T-helper 9 cell (primary cell): ENCODE measurements at places on chromosomes 5 and 9.

GRCh38 chr9:127264462-127265219 is at the start of gene GARNL3:
TSS of gene GARNL3 (plus strand) at chr9:127264774. CDS start at chr9:127264878, 104 bp downstream.
- DNase-seq: no peak

DNA sequence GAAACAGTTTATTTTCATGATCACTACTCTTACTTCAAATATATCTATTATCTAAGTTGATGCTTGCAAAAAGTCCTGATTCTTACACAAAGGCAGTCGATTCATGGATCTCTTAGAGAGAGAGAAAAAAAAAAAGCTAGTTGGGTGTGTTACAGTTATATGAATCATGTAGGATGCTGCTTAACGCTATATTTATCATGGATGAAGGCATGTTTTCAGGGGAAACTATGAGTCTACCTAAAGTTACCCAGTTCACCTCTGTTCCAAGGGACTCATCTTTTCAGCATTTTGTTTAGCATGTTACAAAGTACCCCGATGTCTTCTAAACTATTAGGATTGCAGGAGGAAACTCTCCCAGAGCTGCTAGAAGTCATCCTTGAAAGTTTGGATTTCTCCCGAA is 13.5 kb downstream of the TMC1 start:
- DNase-seq: no peak

- DNase-seq: no peak
These were observed 24.0 kb upstream of the CDKN2B start for GRCh38 chr9:22033012-22033630.

DNA sequence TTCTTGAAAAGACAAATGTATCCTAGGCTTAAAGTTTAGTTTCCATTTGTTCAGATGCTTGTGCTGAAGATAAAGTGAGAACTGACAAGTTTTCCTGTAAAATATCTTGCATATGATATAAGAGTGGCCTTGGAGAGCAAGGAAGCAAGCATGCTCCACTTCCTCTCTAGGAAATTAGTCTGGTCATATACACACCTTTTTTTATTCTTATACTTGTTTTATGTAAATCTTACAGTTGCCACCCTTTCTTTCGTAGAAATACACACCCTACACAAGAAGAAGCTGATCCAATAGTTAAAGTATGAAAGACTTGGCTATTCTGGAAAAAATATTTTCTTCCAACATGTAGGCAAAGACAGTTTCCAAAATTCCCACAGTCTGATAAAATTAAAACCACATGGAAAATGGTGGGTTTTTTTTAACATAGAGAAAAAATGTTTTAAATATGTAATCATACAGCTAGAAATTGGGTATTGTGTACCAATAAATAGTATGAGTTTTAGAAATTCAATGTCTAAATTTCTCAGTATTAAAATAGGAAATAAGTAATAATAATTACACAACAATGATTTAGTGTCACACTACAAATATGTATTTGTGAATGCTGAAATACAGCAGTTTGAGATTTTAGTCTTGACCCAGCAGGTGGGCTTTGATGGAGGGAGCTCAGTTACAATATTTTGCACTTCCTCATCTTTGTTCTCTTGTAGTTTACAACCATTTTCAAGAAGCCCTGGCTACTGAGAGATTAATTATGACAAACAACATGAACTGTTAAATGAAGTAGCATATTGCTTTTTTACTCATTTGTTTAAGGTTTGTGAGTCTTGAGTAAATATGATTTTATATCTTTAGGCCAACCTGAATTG is 185.7 kb upstream of the GNA14 start:
- DNase-seq: no peak

- DNase-seq: no peak
These were observed 399 bp downstream of the NUP155 start for GRCh38 chr5:37370550-37370863.

- no peak for DNase-seq
These were observed 129.2 kb upstream of the PTCH1 start for GRCh38 chr9:95645992-95646391.

- no peak for DNase-seq
These were observed 88.3 kb downstream of the BRINP1 start for GRCh38 chr9:119280740-119281485.

- no peak for DNase-seq
These were observed 498.8 kb upstream of the CDH18 start for GRCh38 chr5:20486826-20487225.

- DNase-seq: no peak
These were observed 95.0 kb upstream of the EPB41L4A start for GRCh38 chr5:112514111-112514510.

DNA sequence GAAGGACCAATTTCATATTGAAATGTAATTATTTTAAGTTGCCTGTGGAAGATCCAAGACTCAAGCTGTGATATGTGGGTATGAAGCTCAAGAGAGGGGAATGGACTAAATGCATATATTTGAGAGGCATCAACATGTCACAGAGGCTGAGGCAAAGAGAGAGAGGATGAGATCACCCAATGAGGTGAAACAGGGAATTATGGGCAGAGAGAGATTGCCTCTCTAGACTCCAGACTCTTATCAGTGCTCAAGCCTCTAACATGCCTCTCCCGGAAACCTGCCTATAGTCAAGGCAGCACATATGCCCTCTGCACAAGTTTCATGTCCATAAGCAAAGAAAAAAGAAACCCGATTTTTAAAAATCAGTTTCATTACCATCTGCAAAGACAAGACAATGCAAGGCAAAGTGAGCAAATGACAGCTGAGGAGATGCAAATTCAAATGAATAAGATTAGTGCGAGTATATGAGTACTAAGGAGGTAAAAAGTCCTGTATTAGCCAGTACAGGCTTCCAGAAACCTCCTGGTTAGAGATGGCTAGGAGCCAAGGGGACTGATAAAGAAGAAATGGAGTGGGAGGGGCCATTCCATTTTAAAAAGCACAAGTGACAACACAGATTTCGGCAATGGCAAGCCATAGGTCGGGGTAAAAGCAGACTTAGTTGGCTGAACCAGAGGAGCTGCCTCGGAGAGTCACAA is 9.4 kb downstream of the APTX start:
- DNase-seq: no peak

DNA sequence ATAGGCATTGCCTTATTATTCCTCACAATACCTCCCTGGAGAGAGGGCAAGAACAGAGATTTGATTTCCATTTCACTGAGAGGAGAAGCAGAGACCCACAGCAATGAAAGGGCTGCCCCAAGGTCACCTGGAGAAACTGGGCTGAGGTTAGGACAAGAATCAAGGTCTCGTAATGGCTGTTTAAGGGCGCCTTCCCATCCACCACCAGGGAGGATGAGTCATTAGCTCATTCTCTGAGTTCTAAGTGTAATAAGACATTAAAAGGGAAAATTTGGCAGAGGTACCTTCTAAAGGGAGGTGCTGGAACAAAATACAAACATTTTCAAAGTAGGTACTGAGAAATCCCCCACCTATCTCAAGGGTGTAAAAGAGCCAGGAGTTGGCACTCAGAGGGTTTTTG is 52.6 kb upstream of the TCERG1 start:
- DNase-seq: no peak

DNA sequence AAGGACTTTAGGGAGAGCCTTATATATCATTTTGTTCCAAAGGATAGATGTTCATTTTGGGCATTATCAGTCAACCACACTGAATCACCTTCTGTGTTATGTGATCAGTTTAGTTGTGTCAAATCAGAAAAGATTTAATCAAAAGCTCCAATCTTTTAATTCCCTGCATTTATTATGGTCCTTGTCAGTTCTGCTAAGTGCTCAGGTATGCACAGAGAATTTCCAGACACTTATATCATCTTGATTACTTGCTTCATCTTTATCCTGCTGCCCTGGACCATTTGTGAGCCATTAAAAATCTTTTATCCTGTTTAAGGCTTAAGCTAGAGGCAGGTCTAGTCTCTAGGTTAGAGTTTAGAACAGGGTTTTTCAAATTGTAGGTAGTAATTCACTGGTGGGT is 179.1 kb downstream of the CWC27 start:
- DNase-seq: no peak
